ENCODE measurements at places on chromosomes 4 and X.

DNA sequence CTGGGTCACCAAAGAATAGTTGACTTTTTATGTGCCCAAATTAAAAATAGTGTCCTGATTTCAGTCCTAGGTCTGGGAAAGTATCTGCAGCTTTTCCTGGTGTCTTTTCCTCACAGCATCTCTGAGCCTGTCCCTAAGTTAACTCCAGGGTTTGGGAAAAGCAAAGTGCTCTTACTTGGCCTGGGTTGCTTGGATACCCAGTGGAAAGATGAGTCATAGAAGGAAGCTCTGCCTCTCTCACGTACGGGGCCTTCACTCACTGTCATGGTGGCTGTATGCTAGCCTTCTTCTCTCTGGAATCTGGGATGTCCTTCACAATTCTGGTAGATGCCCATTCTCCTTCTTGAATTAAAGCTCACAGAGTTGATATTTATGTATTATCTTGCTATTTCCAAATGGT lies 607.3 kb downstream of the ANKRD50 start:
- no peak for ATAC-seq

- ATAC-seq = no peak
Measured at GRCh38 chr4:48008021-48008596, 8.4 kb downstream of the CNGA1 start.

DNA sequence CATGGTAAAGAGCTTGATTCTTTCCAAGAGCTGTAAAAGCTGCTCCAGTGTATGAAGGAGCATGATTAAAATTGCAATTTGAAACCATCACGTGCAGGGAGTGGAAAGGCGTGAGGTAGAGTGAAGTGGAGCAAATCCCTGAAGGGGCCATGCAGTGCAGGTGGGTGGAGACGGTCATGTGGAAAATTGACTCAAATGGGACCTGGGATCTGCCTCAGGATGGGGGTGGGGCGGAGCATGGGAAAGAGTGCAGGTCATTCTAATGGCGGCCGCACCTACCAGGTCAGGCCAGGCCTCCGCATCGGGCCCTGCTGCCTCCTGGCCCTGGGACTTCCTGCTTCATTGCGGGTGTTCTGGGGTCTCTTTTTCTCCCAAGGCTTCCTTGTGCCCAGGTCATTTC lies 25.3 kb upstream of the TRIM60 start:
- no peak for ATAC-seq

- ATAC-seq = no peak
Measured at GRCh38 chrX:107465932-107466620, 16.6 kb downstream of the FRMPD3 start.
